ENCODE measurements at places on chromosomes 7 and 10. TPM values are rescaled to one million over a fixed set of nuclear protein-coding genes. Genes with fewer than 3 reads are reported as not detected.
A peak's percentile ranks its signal among the peaks of the same experiment; 100 is the strongest.

ATRNL1 gene
- total RNA-seq, result 17.1 TPM

DNA sequence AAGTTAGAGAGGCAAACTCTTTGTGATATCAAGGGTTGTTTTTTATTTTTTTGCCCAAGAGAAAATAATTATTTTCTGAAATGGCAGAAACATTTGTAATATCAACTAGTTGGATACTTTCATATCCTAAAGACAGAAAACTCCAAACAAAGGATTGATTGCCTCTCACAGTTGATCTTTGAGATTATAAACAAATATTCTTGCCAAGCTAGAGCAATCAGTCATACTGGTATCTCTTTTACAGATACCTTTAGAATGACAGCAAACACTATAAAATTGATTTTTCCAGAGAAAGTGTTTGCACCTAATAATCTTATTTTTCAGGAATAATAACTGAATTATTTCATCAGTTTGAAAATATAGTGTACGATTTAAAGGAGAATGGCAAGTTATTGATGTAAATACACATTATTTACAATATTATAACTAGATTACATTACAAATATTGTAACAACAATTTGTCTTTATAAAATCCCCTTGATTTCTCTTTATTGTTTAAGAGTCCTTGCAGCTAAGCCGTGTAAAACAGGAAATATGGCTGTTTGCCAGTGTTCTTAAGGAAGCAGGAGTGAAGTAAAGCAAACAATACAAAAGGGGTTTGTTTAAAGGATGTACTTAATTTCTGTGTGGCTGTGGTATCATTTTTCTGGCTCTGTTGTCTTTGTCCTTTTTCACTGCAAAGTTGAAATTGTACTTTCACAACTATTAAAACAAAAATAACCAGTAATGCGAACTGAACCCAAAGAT lies 58.4 kb downstream of the MAPK8 start:
- no peaks in the 10 kb centered on the region for H3K36me3 ChIP-seq
- DNase-seq, result no peak
- no peaks in the 10 kb centered on the region for H3K27me3 ChIP-seq
- no peak overlapping the region for H3K27ac ChIP-seq
- no peak overlapping the region for H3K4me3 ChIP-seq
- peaks cover 15% of the 10 kb centered on the region for H3K4me1 ChIP-seq

DNA sequence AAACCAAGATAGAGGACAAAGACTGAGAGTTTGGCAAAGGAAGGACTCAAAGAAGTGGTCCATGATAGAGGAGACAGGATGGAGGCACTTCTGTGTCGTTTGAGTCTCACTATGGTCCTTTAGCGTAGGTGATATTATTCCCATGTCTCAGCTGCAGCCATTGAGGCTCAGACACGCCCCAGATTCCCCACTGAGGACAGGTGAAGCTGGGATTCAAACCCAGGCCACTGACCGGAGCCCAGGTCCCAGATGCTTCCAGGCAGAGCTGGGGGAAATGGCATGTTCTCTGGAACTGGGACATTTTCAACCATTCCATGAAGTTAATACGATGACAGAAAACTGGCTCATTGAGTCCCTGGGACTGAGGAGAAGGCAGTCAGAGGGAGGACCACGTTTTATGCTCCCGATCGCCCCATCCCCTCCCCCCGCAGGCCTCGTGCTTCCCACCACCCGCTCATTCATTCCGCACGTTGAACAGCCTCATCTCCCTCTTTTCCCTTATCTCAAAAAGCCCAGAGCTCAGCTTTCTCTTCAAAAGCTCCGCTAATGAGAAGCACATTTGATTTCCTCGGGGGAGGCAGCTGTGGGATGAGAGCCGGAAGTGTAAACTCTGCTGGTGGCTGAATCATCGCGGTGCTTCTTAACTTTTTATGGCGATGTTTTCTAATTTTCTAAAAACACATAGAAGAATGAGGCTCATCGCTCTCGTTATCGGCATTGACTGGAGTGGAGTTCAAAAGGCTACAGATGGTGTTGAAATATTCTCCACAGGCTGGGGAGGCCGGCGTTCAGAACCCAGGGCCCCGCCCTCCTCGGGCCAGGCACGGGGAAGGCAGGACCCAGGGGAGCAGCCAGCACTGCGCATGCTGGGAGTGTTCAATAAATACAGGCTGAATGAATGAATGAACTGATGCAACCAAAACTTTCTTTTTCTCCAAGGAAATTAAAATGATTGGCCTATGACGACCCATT lies 64.0 kb downstream of the OAT start:
- DNase-seq, result peak; percentile 22
- H3K27me3 ChIP-seq, result no peaks in the 10 kb centered on the region
- peak overlapping the region; percentile 67 for H3K4me3 ChIP-seq
- H3K4me1 ChIP-seq, result peaks cover 10% of the 10 kb centered on the region
- peak overlapping the region; percentile 71 for H3K27ac ChIP-seq

- peaks cover 2% of the 10 kb centered on the region for H3K27me3 ChIP-seq
- H3K4me3 ChIP-seq, result no peak overlapping the region
- no peak for DNase-seq
- H3K36me3 ChIP-seq, result no peaks in the 10 kb centered on the region
- H3K4me1 ChIP-seq, result no peaks in the 10 kb centered on the region
- H3K27ac ChIP-seq, result no peak overlapping the region
Measured at GRCh38 chr10:130711072-130711471, 574.9 kb downstream of the GLRX3 start.

AMPH gene
- not detected for total RNA-seq

Data from Panc1 (cell line).